ENCODE measurements at places on chromosomes 1 and 21.

GRCh38 chr1:220786337-220787068 is at the start of gene MTARC1:
TSS of gene MTARC1 (plus strand) at chr1:220786913. CDS start at chr1:220786945, 32 bp downstream.
- DNase-seq = no peak

DNA sequence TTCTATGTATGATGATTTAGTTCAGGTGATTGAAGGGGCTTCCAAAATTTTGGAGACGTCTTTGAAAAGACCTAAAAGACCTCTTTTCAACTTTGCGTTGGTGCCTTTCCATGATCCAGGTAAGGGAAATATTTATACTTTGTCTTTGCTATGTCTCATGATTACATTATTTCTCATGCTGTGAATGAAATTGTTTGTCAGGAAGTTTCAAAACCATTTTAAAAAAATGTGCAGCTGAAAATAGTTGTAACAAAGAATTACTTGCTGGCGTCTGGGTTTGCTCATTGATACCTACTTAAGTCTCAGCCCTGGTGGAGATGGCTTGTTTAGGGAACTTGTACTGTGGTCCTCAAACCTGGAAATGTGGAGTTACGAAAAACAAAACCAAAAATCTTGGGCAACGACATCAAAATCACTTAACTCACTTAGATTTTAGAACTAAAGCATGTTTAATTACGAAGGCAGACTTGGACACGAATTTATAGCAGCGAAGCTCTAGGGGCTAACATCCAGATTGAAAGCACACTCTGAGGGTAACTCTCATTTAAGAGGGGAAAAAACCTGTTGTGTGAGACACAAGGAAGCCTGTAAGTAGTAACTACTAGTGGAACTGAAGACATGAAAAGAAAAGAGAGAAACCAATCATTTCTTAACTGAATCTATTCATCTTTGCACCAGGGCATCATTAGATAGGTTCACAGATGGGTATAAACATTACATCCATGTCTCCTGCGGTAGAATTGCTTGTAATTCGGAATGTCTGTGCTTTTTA is 924 bp downstream of the HMCN1 start:
- DNase-seq = no peak

DNA sequence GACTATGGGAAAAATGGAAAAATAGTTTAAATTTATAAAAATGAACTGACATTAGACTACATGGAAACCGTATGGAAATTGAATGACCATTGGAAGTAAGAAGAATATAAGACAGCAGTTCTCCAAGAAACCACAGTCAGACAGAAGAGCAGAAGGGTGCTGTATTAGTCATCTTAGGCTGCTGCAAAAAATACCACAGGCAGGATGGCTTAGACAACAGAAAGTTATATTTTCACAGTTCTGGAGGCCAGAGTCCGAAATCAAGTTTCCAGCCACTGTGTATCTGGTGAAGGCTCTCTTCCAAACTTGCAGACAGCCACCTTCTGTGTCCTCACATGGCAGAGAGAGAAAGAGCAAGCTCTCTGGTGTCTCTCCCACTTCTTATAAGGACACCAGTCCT is 175.2 kb downstream of the DSCAM start:
- peak; percentile 27 for DNase-seq

GRCh38 chr1:178946855-178947676 is 76.2 kb upstream of the ANGPTL1 start:
- DNase-seq = peak; percentile 42

DNA sequence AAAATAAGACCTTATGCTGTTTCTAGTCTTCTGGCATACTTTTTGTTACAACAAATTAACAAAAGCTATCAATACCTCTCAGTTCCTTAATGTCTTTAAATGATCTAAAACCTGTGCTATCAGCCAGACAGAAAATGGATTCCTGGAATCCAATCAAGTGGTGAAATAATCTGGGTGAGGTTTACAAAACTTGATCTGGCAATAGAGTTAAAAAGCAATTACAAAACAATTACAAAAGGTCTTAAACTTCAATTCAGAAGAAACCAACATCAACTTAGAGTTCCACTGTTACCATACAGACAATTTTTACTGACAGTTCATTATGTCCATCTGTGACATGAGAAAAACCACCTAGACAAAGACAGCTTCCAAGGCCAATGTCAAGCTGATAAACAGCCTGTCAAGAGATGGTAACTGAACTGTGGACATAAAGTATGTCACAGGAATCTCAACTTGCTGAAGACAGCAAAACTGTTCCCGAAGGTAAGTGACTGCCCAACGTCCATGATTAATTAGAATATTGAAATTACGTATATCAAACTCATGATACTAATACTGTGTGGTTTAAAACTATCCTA is 17.4 kb downstream of the ZZZ3 start:
- DNase-seq = no peak

- DNase-seq = no peak
These were observed 126.7 kb downstream of the TRABD2B start for GRCh38 chr1:47870480-47870879.

- no peak for DNase-seq
These were observed 15.2 kb downstream of the DBT start for GRCh38 chr1:100234432-100234831.

DNA sequence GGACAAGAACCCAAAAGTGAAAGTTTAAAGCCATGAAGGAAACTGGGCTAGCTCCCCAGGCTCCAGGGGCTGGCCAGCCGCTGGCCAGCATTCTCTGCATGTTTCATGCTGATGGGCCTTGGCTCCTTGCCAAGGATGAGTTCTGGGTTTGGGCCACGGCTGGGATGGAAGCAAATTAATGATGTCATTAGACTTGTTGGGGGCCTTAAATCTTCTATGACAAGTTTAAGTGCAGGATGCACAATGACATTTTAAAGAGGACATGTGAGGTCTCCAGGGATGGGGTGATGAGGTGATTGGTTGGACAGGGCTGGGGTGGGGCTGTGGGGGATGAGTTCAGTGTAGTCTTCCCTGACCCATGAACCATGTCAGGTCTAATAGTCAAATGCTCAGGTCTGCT is 199.6 kb downstream of the TRABD2B start:
- no peak for DNase-seq

GRCh38 chr1:103341377-103341880 is 184.1 kb upstream of the RNPC3 start:
- DNase-seq = peak; percentile 53

GRCh38 chr1:91500756-91501522 is at the start of gene CDC7:
TSS of gene CDC7 (plus strand) at chr1:91500851. CDS start at chr1:91501717, 866 bp downstream.
- DNase-seq = peak; percentile 88

GRCh38 chr1:180762796-180763195 is 131.0 kb downstream of the XPR1 start:
- no peak for DNase-seq

DNA sequence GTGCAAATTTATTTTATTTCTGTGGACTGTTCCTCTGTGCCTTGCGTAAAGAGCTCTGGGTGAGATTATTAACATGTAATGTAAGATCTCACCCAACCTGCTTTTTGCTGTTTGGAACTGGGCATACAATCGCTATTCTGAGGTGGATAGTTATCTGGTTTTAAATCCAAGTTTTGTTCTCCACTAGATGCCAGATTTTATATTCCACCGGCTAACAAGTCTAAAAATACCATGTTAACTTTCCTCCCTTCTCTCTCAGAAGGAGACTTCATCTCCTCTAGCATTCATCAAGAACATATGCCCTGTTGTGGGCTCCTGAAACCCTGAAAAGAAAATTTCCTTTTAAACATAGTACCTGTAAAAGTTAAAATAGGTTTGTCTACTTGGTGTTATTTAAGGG is 56.4 kb downstream of the C1orf21 start:
- no peak for DNase-seq

DNA sequence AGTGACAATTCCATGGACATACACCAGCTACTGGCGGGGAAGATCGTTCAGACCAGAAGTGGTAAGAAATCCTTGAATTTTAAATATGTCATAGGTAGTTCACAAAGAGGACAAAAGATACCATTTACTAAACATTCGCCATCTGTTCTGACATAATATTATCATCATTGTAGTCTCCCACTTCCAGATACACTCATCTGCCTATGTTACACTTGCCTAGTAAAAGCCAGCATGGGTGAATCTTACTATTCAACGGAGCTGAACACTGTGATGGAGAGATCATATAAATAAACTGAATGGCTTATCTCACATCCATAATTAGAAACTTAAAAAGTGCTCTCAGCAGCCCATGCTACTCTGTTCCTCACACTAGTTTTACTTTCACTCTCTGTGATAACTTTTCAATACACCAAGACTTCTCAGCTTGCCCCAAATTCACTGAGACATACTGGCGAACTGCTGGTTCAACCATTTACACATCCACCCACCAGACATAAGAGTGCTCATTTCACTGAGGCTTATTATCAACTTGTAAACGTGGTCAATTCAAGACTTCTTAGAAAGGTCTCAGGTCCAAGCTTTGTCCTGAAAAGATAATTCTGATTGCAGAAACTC is 463 bp upstream of the PRRC2C start:
- DNase-seq = peak; percentile 85
